ENCODE measurements at places on chromosomes 5 and 9. TPM values are rescaled to one million over a fixed set of nuclear protein-coding genes. Genes with fewer than 3 reads are reported as not detected.

DNA sequence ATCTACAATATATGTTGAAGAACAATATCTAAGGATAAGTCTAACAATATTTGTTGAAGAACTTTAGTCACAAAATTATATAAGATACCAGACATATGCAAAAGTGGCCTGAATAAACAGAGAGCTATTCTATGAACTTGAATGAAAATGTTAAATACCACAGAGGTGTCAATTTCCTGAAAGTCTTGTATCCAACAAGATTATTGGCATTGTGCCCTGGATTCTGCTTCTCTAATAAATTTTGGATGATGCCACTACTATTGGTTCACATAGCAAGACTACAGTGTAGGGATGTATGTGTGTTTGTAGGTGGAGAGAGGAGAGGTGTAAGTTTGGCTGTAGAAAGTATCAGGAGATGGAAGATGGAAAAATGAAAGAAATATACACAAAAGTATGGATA is 731.8 kb upstream of the RGMB start:
- DNase-seq, result no peak

- no peak for DNase-seq
These were observed 22.3 kb downstream of the MINAR2 start for GRCh38 chr5:129770024-129770820.

- DNase-seq, result no peak
These were observed 173.2 kb upstream of the CDH10 start for GRCh38 chr5:24817966-24818365.

The TRIM36 gene
- 2.0 TPM for polyA plus RNA-seq

The POLR3G gene
- polyA plus RNA-seq, result 1.9 TPM

Measured in muscle of back (tissue), 13 donors.